Central memory CD8-positive, alpha-beta T cell (primary cell): ENCODE measurements at places on chromosomes 5 and 9.

- no peak for DNase-seq
Observed at GRCh38 chr5:39648085-39648847, 223.5 kb upstream of the DAB2 start.

GRCh38 chr9:14993901-14994554, 83.8 kb upstream of the FREM1 start:
- DNase-seq: no peak

GRCh38 chr9:137493364-137494103, 34.4 kb upstream of the NSMF start:
- DNase-seq: no peak

GRCh38 chr5:9337928-9338595, 207.8 kb downstream of the SEMA5A start:
- no peak for DNase-seq

DNA sequence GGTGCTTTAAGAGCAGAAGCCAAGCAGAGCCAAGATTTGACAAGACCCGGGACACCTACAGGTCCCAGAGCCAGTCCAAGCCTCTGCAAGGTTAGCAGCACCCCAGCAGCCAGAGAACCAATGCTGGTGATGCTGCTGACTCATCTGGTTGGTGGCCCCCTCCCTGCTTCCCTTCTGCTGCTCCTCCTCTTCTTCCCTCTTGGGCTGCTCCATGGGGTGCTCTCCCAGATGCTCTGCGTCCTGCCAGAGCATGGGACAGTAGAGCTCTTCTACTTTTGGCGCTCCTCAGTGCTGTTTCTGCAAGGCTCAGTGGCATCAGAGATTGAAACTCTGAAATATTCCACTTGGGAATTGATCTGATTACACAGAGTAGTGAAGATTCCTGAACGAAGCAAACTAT, 76.1 kb upstream of the SAP30L start:
- no peak for DNase-seq

- DNase-seq: no peak
Observed at GRCh38 chr9:101498323-101498722, 35.3 kb upstream of the RNF20 start.

DNA sequence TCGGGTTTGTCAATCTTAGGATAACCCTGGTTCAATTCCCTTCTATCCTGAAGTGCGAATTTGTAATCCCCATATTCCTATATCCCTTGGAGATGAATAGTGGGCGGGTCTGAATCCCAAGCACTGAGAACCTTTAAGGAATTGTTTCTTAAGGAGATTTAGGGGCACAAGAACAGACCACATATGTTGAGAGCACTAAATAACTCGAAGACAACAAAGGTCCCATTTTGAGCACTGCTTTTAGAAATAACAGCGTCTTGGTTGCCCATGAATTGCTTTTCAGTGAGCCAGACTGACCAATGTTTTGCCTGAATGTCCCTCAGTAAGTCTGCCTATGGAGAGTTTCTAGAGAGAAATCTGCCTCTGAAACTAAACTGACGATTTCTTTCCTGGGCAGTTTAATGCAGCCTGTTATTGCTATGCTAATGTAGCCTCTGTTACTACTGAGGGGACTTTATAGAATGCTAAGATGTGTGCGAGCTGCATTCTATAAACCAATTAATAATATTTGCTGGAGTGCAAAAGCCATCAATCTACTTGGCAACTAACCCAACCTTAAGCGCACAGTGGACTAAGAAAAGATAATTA, 445.0 kb upstream of the DMAC1 start:
- no peak for DNase-seq

GRCh38 chr5:172744123-172745104, 26.6 kb downstream of the DUSP1 start:
- no peak for DNase-seq

- DNase-seq: no peak
Observed at GRCh38 chr9:127119320-127119709, 3.1 kb downstream of the ANGPTL2 start.

DNA sequence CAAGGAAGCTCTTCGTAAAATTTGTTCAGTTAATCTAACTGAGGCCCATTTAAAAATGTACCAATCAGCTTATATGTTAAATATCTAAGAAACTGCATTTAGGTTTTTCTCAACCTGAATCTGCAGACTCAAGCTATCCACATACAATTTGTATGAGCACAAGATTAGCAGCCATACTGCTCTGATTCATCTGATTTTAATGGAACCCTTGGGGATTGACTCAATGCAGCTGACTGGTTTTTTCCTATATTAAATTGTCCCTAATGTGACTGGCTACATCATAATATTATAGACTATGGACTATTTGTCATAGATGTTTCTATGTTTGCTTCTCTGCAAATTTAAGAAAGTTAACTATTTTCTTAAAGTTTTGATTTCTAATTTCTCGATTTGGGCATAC, 451.0 kb upstream of the TUSC1 start:
- DNase-seq: no peak

DNA sequence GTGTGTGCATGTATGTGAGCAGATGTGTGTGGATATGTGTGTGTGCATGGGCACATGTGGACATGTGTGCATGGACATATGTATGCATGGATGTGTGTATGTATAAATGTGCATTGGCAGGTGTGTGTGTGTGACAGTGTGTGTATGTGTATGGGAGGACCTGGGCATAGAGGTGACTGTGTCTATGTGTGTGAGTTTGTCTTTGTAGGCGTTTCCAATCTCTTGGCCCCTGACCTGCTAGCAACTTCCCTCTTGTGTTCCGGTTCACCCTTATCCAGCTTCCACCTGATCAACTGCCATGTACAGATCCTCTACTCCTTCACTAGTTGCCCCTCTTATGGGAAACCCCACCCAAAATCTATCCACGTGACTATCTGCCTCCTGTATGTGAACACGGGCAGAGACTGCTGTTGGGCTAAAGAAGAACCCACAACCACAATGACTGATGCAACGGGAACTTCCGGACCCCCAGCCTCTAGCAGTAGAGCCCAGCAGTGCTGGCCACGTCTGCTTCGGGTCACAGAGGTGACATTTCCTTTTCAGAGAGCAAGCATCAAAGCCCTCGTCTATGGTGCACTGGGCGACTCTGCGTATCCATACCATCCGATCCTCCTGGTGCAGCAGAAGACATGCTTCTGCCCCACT, 24.9 kb upstream of the GADD45G start:
- DNase-seq: no peak

- no peak for DNase-seq
Observed at GRCh38 chr5:87951661-87952060, 317.0 kb downstream of the TMEM161B start.

- no peak for DNase-seq
Observed at GRCh38 chr9:72271613-72272478, 93.2 kb downstream of the ZFAND5 start.

DNA sequence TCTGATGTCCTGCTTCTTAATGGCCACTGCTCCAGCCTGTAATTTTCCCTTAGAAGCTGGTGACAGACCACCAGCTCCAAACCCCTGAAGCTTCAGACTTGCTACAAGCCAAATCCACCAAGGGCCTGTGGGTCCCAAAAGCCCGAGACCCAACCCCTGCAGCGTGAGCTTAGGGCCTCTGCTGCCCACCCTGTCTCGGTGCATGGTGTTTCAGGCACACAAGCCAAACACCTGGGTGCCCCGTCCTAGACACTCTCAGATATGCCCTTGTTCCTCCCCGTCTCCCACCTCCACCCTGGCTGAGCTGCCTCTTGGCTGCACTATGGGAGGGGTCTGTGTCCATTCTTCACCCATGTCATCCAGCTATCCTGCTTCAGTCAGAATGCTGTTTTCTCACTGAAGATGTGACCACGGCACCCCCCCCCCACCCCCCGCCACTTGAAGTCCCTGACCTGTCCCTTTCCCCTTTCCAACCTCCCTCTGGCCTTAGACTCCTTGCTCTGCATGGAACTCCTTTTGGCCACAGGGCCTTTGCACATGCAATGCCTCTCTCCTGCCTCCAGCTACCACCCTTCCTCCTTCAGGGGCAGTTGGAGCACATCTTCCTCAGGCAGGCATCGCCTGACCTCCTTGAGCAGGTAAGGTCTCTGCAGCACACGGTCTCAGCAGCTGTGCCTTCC, 55.8 kb downstream of the ZNF354C start:
- DNase-seq: no peak

DNA sequence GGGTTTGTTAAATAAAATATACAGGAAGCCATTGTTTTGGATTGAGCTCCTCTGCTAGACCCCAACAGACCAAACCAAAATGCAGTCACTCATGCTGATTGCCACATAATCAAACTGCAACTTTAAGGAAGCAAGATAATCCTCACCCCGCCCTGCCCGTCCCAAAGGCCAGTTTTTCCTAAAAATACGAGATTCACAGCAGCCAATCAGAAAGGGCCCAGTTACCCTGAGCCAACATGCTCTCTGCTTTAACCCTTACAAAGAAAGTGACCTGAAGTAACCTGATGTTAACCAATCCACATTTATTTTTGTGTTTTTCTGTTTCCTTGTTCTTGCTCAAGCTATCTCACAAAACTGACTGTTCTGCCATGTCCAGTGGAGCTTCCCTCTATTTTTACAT, 21.5 kb upstream of the RNF20 start:
- no peak for DNase-seq

DNA sequence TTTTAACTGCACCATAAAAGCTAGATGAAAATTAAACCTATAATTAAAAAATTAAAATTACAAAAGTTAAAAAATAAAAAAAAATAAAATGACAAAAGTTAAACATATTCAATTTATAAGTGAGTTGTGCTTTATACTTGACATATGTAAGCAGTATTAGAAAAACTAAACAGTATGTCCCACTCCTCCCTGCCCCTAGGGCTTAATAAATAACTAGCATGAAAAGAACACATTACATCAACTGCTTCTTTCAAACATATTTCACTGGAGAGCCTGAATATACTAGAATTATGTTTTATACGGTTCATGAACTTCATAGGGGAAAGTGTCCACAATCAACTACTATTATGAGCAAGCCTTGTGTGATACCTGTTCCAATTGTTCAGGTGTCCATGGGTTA, 47.6 kb downstream of the ECPAS start:
- no peak for DNase-seq

DNA sequence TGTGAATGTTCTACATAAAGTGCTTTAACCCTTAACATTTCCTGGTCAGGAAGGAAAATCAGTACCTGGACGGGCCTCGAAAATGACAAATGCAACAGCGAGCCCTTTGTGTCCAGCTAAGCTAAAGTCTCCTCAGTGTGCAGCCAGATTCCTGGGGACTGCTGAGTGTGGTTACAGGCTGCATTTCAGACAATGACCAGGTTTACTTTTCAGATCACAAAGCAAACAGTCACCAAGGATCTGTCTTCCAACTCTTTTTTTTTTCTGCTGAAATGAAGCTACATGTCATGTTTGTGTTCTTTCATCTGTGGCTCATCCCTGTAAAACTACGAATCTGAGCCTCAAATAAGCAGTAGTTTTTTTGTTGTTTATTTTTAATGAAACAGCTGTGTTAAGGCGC, 20.8 kb downstream of the SLC46A2 start:
- no peak for DNase-seq

GRCh38 chr5:52943285-52943684, 45.9 kb upstream of the ITGA2 start:
- no peak for DNase-seq

DNA sequence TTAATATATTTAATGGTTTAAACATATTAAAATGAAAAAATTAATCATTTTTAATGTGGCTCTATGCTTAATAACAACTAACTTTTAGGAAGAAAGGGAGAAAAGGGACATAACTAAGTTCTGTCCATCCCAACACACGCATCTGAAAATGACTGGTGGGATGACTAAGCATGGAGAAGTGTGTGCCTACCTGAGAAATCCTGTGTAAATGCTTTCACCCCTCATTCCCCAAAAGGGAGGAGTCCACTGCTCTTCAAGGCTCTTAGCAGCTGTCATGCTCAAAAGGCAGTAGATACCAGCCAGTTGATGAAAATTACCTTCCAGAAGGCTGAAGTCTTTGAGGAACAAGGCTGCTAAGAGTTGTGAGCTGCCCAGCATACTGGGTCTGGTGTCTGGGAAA, 130.9 kb downstream of the NFIB start:
- DNase-seq: no peak

DNA sequence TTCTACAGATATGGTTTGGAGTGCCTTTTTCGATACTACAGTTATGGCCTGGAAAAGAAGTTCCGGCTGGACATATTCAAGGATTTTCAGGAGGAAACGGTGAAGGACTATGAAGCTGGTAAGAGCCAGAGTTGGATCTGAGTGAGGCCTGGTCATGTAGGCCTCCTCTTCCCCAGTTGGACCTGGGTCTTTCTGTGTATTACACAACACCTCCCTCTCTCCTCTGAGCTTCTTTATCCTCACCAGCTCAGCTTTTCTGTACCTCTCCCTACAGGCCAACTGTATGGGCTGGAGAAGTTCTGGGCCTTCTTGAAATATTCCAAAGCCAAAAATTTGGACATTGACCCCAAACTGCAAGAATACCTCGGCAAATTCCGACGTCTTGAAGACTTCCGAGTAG, 39.2 kb downstream of the FAXDC2 start:
- DNase-seq: no peak

GRCh38 chr5:139654464-139654863, 6.3 kb downstream of the CXXC5 start:
- DNase-seq: no peak

DNA sequence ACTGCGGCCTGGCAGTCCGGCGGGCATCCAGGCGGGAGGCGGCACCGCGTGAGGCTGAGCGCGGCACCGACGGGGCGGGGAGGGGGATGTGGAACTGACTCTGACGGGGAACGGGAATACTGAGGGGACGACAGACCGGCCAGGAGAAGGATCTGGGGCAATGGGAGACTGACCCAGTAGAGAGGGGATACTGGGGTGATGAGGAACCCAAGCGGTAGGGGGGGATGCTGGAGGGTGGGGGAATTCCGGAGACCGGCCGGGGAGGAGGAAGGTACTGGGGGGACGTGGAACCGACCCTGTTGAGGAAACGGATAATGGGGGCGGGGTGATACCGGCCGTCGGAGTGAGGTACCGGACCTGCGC, 423 bp downstream of the IPPK start:
- no peak for DNase-seq

DNA sequence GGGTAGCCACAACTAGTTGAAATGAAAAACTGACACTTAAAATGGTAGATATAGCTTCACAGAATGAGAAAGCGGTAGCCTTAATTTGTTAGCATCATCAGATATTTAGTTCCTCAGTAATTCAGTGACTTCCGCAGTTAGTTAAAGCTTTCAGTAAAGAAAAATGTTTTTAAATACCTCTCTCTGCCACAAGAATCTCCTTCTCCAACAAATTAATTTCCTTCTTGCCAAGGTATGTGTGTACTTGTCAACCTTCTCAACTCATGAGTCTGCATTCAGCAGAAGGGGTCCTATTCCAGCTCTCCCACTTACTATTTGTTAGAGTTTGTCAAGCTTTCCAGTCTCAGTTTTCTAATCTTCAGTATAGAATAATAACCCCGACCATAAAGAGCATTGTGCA, 26.3 kb upstream of the ERAP1 start:
- DNase-seq: no peak

DNA sequence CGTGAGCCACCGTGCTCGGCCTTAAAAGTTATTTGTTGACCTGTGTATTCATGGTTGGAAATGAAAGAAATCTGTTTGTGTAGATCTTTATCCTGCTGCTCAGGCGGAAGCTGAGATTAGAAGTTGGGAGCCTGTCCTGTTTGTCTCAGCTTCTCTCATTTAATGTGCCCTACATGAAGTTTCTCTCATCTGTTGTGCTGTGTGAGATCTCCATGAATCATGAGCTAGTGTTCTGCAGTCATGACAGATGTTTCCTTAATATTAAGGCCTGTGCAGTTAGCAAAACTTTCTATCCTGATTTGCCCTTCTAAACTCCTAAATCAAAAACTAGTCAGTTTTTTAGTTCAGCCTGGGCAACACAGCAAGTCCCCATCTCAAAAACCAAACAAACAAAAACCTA, 59.5 kb downstream of the FAM78A start:
- no peak for DNase-seq

- no peak for DNase-seq
Observed at GRCh38 chr5:11719888-11720481, 184.3 kb downstream of the CTNND2 start.
